Panc1 (cell line): ENCODE measurements at places on chromosomes 5 and 9. TPM values are rescaled to one million over a fixed set of nuclear protein-coding genes. Genes with fewer than 3 reads are reported as not detected.

The PCDHA12 gene
- total RNA-seq, result 10.0 TPM

GRCh38 chr5:31408814-31409213 lies 123.1 kb downstream of the DROSHA start:
- DNase-seq, result no peak

GRCh38 chr9:132694144-132694543 lies 23.9 kb downstream of the GTF3C4 start:
- no peak for DNase-seq

DNA sequence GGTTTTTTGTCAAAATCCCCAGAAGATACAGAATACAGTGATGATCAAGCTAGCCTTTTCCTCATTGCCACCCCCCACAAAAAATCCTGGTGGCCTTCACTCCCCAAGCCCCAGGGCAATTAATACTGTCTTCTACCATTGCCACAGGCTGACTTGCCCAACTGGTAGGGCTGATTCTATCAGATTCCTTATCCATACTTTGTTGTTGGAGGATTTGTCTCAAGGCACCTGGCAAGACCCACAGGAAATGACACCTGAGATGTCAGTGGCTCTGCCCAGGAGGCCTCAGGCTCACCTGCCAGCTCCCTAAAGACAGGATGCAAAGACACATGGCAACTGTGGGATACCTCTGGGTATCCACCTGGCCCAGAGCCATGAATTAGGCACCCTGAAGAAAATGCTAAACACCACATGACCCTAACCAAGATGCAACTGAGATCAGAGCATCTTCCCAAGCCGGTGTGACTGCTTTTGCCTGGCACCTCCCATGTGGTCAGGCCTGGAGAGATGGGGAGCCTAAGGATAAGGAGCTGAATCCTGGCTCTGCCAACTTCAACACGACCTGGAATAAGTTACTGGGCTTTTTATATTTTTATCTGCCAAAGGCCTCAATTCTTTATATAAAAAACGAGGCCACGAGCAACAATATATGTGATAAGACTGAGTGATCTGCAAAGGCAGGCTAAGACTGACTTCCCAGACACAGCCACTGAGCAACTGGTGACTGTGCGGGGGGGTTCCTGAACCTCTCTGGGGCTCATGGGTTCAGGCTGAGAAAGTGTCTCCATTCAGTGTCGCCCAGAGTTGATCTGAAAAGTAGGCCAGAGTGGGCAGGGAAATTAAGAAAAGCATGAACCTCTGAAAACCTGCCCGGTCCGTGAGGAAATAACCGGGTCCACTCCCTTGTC lies 944 bp downstream of the ATOX1 start:
- no peak for DNase-seq

DNA sequence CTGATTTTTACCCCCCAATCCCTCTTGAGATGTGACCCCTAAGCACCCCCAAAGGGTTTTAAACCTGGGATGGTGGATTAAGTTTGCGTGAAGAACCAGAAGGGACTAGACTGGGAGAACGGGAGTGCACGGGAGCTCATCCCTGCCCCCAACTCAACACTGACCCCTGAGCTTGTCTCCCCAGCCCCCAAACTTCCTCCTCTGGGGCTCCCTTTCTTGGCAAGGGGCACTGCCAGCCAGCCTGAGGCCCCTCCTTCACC lies 5.0 kb upstream of the SET start:
- no peak for DNase-seq

GRCh38 chr5:103066326-103066725 lies 53.6 kb downstream of the GIN1 start:
- DNase-seq, result no peak

DNA sequence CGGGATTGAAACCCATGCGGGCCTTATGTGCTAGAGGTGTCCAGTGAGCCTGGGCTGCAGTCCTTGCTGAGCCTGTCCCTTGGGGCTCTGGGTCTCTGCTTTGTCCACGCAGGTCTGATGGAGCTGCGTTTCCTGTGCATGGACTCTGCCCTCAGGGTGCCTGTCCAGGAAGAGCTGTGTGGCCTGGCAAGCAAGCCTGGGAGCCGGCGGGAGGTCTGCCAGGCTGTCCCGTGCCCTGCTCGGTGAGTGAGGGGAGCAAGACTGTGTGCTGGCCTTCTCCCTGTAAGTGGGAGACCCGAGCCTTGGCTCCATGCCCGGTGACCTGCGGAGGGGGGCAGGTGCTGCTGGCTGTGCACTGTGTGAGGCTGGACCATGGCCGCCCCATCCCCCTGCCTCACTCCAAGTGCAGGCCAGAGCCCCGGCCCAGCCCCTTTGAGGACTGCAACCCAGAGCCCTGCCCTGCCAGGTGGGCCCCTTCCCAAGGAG lies 11.2 kb upstream of the CACFD1 start:
- no peak for DNase-seq
